ENCODE measurements at places on chromosomes 2 and 18.

DNA sequence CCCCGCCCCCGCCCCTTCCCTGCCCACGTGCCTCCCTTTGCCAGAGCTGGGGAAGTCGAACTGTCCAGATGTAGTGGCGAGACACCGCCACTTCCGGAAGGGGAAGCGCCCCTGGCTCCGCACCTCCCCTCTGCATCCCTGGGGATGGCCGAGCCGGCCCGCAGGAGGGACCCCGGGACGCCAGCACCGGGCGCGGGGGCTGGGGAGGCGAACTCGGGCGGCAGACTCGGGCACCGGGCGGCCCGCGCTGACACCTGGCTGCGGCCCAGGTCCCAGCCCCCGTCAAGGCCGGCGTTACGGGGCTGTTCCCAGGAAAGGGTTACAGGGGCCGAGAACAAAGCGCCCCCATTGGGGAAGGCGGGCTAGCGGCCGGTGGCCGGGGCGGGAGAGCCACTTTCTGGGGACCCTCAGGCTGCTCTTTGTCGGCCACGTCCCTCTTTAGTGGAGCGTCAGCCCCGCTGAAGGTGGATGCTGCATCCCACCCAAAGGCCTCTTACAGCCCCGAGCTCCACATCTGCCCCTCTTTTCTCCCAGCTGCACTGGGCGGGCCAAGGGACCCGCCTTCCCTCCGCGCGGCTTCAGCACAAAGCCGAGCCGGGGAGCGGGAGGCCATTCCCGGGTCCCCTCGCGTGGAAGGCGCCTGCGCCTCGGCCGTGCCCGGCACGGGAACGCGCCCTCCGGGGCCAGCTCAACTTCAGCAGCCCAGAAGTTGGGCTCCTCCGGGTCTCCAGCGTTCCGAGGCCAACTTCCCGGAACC, 1.3 kb downstream of the SDC1 start:
- DNase-seq, result peak; percentile 69

DNA sequence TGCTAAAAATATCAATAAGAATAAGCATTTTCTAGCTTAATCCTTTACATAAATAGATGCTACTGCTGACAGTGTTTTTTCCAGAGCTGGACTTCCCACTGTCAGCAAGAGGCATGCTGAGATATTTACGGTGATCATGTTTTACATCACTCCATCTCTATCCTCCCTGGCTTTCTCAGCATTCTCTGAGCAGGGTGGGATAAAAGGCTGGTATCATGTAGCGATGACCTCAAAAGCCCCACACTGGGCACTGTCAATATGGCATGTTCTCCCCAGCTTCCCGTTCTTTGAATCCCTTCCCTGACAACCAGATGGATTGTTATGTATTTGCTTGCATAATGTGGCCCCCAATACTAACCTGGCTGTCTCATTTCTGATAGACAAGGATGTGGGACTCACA, 83.2 kb upstream of the EPHA4 start:
- DNase-seq, result peak; percentile 23

GRCh38 chr2:216569765-216570164, 63.5 kb upstream of the IGFBP2 start:
- DNase-seq, result no peak

DNA sequence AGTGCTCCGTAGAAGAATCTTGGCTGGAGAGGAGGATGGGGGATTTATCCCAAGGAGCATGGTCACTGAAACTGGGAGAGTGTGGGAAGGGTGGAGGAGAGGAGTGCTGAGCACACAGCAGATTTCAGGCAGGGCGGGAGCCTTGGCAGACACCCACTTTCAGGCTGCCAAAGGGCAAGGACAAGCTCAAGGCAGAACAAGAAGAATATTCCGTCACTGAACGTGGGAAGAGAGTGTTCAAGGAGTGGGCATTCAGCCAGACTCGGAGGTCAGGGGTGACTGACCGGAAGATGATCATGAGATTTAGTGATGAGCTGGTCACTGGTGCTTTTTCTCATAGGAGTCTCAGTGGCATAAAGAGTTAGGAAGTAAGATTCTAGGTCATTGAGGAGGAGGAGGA, 136.2 kb upstream of the RASGRP3 start:
- no peak for DNase-seq

DNA sequence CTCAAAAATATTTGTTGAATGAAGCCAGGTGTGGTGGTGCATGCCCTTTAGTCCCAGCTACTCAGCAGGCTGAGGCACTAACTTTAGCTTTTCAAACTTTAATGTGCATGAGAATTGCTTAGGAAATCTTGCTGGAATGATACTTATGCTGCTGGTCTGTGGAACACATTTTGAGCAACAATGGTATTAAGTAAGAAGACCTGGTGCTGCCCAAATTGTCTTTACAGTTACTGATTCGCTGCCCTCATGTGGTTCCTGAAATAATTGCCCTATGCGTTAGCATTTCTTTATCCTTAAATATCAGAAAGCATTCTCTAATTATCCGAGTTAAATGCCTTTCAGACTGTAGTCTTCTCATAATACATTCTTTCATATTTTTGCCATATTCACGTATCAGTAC, 76.0 kb upstream of the SESTD1 start:
- peak; percentile 19 for DNase-seq

DNA sequence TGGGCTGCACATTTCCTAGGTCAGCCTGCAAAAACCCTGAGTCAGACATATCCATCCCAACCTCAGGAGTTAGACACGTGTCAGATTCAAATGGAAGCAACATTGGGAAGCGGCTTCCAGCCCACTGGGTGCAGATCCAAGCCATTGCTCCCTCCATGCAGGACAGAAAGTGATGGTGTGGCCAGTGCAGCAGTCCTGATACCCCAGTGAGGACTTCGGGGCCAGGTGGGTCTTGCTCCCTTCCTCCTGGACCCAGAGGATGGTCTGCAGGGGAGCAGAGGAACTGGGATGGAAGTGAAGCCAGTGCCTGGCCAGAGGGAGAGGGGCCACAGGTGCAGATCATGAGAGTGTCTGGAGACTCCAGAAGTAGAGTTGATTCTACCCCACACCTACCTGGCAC, 252.0 kb downstream of the FAM210A start:
- no peak for DNase-seq

DNA sequence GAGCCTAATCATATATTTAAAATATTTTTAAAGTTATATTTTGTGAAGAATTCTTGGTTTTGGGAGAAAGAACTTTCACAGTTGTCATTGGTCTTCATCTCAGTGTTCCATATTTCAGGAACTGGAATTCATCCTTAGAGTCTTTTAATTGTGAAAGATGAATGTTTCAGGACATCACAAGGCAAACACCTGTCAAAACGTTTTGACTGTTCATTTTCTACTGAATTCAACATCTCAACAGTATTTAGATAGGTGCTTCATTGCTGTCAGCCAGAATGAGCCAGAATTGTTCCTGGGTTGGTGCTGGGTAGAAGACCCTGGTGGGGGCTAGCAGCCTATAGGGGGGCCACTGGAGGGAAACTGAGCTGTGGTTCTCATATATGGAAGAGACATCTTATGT, 255.1 kb upstream of the CXCR4 start:
- DNase-seq, result no peak

- peak; percentile 88 for DNase-seq
These were observed 77.0 kb upstream of the SERTAD2 start for GRCh38 chr2:64730551-64731262.

DNA sequence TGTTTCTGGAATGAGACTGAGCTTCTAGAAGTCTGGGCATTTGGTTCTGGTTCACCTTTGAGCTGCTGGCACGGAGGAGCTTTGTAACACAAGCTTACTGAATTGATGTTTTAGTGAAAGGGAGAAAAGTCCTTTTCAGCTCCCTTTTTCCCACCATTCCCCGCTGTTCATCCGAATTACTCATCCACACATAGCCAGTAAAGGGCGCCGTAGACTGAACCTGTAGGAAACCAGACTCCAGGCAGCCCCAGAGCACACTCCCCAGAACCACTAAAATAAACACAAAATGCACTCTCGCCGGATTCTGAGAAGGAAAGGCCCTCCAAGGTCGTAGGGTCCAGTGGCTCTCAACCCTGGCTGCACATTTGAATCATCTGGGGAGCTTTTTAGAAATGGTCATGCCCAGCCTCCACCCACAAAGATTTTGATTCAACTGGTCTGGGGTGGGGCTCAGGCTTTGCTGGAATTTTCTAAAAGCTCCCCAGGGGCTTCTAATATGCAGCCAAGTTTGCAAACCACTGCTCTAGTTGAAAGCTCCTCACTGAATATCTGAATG, 29.6 kb downstream of the TCF7L1 start:
- no peak for DNase-seq

GRCh38 chr2:33242845-33243244, 233.6 kb upstream of the RASGRP3 start:
- DNase-seq, result no peak

GRCh38 chr18:55186588-55186987, 227.3 kb upstream of the CCDC68 start:
- no peak for DNase-seq

- DNase-seq, result no peak
These were observed 198.1 kb upstream of the SLC39A10 start for GRCh38 chr2:195458936-195459335.

DNA sequence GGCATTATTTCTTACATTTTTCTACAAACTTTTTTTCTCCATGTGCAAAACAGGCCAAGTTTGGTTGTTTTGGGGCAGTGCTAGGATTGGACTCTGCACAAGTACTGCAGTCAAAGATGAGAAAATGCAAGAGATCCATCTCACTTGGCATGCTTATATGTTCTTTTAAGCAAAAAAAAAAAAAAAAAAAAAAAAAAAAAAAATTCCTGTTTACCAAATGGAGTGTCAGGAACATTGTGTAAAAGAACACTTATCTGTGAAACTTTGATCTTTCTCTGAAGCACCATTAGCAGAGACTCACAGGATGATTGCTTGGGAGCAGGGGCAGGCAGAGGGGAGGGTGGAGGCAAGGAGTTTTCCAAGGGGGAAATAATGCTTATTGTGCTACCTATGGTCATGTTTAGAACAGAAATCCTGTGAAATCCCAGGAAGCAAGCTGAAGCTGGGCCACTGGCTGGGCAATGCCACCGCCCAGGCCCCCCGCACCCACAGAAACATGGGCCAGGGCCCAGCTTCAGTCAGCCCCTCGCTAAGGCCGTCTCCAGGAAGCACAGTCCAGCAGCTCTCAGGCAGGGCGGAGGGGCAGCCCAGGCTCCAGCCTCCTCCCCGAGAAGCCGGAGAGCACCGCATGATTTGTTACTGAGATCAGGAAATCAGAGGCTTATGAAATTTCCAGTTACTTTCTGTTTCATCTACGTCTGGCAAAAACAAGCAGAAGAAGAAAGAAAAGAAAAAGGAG, 229.4 kb downstream of the ZNF516 start:
- no peak for DNase-seq

- DNase-seq, result peak; percentile 79
These were observed 91.1 kb downstream of the INHBB start for GRCh38 chr2:120436885-120437603.

- DNase-seq, result no peak
These were observed 159.5 kb downstream of the PTGR3 start for GRCh38 chr18:75049455-75049789.

- DNase-seq, result no peak
These were observed 16.0 kb downstream of the PDCD1 start for GRCh38 chr2:241842620-241843211.

GRCh38 chr2:133425612-133426011, 142.7 kb downstream of the NCKAP5 start:
- no peak for DNase-seq

DNA sequence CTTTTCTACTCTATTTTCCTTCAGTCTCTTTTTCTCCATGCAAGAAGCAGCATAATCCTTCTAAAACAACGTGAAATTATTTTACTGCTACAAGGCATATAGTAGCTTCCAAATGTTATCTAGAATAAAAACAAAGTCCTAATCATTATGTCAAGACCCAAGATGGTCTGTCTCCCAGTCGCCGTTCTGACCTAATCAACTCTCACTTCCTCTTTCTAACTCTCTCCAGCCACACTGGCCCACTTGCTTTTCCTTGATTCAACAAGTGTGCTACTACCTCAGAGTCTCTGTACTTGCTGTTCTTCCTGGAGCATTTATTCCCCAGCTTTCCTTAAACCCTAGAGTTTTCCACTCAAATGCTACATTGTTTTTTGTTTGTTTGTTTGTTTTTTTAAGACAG, 1491.2 kb downstream of the LRP1B start:
- DNase-seq, result no peak

DNA sequence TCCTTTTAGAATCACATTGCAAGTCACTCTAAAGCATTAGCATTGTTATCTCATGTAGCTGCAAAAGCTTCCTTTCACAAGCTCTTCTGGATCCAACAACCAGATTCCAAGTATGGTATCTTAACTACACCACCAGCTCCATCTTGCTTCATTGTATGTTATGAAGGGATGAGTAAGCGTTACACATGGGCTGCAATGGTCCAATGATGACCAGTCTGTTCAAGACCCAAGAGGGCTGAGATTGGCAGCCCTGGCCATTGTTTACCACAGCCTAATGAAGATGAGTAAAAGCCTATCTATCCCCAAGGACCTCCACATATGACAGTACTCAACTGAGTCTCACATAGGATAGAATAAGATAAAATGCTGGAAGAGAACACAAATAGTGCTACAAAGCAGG, 6.3 kb downstream of the CFLAR start:
- DNase-seq, result no peak

DNA sequence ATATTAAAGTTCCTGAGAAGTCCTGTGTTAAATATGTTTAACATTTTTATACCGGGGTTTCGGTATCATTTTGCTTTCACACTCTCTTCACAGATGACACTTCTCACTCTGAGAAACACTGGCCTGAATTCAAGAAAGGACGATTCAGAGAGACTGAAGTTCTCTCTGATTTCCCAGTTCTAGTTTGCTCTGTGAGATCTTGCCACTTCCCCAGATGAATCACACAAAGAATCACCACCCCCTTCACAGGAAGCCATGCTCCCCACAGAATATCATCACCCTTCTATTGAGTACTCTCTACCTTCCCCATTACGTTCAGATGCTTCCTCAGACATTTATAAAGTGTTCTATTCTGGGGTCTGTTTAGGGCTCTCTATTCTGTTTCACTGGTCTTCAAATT, 16.1 kb upstream of the CD207 start:
- DNase-seq, result no peak

GRCh38 chr2:7411691-7412090, 494.5 kb downstream of the RNF144A start:
- DNase-seq, result no peak

DNA sequence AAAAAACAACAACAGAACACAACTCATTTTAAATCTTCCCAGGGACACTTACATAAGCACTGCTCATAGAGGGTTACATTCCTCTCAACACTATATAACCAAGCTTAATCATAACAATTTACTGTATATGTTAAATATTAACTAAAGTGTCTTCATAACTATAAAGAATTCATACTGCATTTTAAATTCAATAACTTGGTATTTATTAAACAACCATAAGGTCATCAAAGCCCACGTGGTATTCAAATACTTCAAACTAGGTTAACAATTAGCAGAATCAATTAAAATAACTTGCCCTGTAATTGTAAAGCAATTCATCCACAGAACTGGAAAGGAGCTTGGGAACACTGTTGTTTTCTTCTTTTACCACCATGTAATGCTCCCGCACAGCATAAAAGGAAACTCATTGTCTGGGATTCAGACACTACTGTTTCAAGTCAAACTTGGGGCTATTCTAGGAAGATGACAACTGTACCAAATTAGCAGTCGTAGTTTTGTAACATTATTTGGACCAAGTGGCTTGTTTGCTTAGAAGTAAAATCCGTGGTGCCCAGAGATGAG, 10.4 kb downstream of the GAREM1 start:
- no peak for DNase-seq

Measured in NCI-H345 (cell line).